Hepatocyte (in vitro differentiated cells): ENCODE measurements at places on chromosomes 1 and 21.

- no peaks in the 10 kb centered on the region for H3K27me3 ChIP-seq
- peaks cover 22% of the 10 kb centered on the region for H3K4me1 ChIP-seq
- H3K27ac ChIP-seq: peak overlapping the region; percentile 92
- no peak overlapping the region for H3K4me3 ChIP-seq
Measured at GRCh38 chr1:173122958-173123852, 72.5 kb upstream of the TNFSF18 start.

DNA sequence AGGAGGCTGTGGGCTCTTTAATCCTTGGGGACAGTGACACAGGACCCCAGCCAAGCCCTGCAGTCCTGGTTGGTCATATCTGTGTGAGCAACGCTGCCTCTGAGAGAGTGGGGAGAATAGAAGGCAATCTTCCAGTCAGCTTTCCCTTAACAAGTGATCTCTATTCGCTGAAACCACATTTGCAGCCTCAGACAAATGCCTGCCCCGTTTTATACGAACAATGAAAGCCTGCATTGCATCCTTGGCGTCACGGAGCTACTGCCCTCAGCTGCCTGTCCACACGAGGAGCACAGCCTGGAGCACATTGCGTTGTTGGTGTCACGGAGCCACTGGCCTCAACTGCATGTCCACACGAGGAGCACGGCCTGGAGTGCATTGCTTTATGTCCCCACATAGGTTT is 150.2 kb upstream of the ARHGEF16 start:
- no peaks in the 10 kb centered on the region for H3K4me1 ChIP-seq
- H3K4me3 ChIP-seq: no peak overlapping the region
- DNase-seq: no peak

- H3K27ac ChIP-seq: no peak overlapping the region
- H3K36me3 ChIP-seq: no peaks in the 10 kb centered on the region
- DNase-seq: no peak
- H3K27me3 ChIP-seq: no peaks in the 10 kb centered on the region
Measured at GRCh38 chr21:29449306-29449950, 150.7 kb downstream of the BACH1 start.

- H3K27ac ChIP-seq: peak overlapping the region; percentile 83
- no peaks in the 10 kb centered on the region for H3K36me3 ChIP-seq
- peak; percentile 48 for DNase-seq
Measured at GRCh38 chr1:236502579-236502971, 21.2 kb upstream of the LGALS8 start.

DNA sequence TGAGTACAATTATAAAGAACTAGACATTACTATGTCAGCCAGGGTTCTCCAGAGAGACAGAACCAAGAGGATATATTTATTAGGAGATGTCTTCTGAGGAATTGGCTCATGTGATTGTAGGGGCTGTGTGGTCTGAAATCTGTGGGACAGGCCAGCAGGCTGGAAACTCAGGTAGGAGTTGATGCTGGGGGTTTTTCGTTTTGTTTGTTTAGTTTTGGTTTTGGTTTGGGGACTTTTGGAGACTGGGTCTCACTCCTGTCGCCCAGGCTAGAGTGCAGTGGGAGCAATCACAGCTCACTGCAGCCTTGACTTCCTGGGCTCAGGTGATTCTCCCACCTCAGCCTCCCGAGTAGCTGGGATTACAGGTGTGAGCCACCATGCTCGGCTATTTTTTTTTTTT is 132.9 kb upstream of the ERRFI1 start:
- no peak overlapping the region for H3K27ac ChIP-seq
- H3K27me3 ChIP-seq: no peaks in the 10 kb centered on the region
- no peaks in the 10 kb centered on the region for H3K36me3 ChIP-seq
- peaks cover 4% of the 10 kb centered on the region for H3K4me1 ChIP-seq
- no peak for DNase-seq
- H3K4me3 ChIP-seq: no peak overlapping the region

- H3K27ac ChIP-seq: peak overlapping the region; percentile 92
- no peak for DNase-seq
- H3K4me3 ChIP-seq: no peak overlapping the region
- H3K36me3 ChIP-seq: no peaks in the 10 kb centered on the region
Measured at GRCh38 chr1:159941591-159942560, 3.5 kb downstream of the IGSF9 start.

- no peak for DNase-seq
- H3K4me1 ChIP-seq: no peaks in the 10 kb centered on the region
- no peaks in the 10 kb centered on the region for H3K27me3 ChIP-seq
Measured at GRCh38 chr1:175449306-175449705, 256.7 kb upstream of the KIAA0040 start.

GRCh38 chr1:179598631-179599030 is 7.0 kb downstream of the TDRD5 start:
- no peaks in the 10 kb centered on the region for H3K36me3 ChIP-seq
- DNase-seq: no peak
- no peaks in the 10 kb centered on the region for H3K4me1 ChIP-seq
- no peak overlapping the region for H3K4me3 ChIP-seq

GRCh38 chr1:32246888-32247273 is at the start of gene FAM167B:
TSS of gene FAM167B (plus strand) at chr1:32247222. CDS start at chr1:32247422, 200 bp downstream.
- no peak for DNase-seq
- peaks cover 5% of the 10 kb centered on the region for H3K4me1 ChIP-seq
- no peaks in the 10 kb centered on the region for H3K36me3 ChIP-seq
- H3K27me3 ChIP-seq: no peaks in the 10 kb centered on the region
- no peak within 1 kb of the TSS for H3K27ac ChIP-seq

DNA sequence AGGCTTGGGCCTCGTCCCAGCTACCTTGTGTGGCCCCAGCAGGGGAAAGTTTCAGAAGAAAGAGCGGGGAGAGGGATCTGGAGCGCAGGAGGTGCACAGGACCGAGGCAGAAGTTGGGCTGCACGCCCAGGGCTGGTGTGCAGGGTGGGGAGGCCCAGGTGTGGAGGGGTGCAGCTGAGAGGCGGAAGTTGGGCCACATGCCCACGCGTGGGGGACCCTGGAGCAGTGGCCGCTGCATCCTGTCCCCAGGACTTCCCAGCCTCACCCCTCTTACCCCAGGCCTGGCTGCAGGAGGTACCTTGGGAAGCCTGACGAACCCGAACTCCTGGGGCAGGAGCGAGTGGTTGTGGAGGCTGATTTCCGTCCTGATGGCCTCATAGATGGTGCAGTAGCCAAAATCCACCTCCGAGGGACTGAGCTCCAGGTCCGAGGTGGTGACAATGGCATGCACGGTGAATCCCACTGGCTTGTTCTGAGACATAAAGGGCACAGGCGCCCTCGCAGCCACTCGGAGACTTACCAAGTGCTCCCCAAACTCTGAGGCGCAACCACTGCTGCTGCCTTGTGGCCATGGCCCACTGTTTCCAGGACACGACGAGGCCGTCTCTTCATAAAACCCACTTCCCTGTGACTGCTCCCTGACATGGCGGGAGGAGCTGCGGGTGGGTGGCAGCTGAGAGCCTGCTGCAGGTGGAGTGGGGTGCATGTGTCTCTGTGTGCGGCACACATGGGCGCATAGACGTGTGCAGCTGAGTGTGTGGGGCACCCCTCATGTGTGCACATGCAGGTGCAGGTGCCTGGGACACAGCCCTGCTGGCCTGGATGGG is 20.4 kb upstream of the TMEM52 start:
- DNase-seq: peak; percentile 2
- H3K4me1 ChIP-seq: no peaks in the 10 kb centered on the region
- no peaks in the 10 kb centered on the region for H3K36me3 ChIP-seq
- no peaks in the 10 kb centered on the region for H3K27me3 ChIP-seq

DNA sequence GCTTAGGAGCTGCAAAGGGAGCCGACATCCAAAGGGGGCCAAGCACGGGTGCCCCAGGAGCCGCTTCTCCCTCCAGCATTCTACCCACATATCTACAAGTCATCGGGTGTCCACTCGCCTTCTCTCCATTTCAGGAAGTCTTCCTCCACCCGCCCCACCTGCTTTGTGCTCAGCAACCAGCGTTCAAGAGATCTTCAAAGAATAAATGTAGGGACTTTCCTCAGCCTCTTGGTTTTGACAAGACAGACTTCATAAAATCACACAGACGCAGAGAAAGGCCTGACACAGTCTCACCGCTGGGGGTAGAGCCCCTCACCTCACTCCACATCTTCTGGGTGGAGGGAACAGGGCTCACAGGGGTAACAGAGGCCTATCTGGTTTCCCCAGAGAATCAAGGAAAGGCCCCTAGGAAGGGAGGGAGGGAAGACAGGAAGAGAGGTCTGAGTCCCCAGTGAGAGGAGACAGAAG is 49.5 kb downstream of the SSBP3 start:
- no peak for DNase-seq
- H3K27ac ChIP-seq: peak overlapping the region; percentile 77
- H3K36me3 ChIP-seq: no peaks in the 10 kb centered on the region
- H3K4me1 ChIP-seq: peaks cover 42% of the 10 kb centered on the region

DNA sequence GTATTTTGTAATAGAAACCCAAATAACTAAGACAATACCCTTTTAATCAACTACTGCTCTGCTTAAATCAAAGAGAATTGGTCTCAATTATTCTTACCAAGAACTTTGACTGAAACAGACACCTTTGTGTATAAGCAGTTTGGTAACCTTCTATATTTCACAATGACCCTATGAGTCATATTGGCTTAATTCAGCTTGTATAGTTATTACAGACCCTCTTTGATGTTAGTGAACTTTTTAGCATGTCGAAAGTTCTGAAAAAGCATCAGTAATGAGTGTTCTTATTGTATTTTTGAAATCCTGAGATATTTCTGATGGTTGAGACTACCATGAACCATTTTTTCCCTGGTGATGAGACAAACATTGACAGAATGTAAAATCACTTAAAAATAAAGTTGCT is 43.3 kb upstream of the RABGAP1L start:
- H3K27me3 ChIP-seq: no peaks in the 10 kb centered on the region
- H3K36me3 ChIP-seq: no peaks in the 10 kb centered on the region
- no peak overlapping the region for H3K4me3 ChIP-seq
- no peak for DNase-seq
- no peak overlapping the region for H3K27ac ChIP-seq

GRCh38 chr1:99818063-99818699 is 32.0 kb upstream of the AGL start:
- H3K36me3 ChIP-seq: no peaks in the 10 kb centered on the region
- DNase-seq: no peak
- no peaks in the 10 kb centered on the region for H3K27me3 ChIP-seq
- no peak overlapping the region for H3K27ac ChIP-seq

DNA sequence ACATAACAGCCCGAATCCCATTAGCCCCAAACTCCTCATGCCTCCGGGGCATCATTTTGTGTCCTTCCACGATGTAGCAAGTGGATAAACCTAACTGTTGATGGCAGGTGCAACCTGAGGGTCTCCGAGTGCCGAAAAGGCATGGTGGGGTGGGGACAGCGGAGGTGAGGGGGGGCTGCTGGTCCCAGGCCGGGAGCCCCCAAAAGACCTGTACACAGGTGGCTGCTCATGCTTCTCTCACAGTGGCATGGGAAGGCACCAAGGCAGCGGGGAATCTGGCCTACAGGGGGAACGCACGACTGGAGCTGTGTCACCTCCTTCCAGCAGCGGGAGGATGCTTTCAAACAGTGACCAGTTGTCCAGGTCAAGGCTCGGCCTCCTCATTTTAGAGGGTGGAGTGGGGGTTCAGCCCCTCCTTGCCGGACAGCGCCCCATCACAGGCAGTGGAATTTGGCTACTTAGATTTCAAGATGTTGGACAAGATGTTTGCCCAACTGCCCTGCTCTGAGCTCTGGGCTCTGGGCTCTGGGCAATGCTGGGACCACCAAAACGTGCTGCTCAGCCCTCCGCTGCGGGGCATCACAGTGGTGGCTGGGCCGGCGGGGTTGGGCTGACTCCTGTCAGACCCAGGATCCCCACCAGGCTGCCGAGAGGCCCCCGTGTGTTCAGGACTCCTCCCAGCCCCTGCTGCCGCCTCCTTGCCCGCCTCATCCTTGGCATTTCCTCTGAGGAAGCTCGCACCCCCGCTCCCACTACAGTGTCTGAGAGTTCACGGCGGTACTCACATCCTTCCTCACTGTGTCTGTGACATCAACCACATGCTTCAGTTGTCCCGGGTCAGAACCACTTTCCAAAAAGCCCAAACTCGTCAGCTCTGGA is 7.6 kb downstream of the DNMT3L start:
- no peaks in the 10 kb centered on the region for H3K27me3 ChIP-seq
- DNase-seq: peak; percentile 3
- no peaks in the 10 kb centered on the region for H3K36me3 ChIP-seq
- no peaks in the 10 kb centered on the region for H3K4me1 ChIP-seq
- no peak overlapping the region for H3K4me3 ChIP-seq

DNA sequence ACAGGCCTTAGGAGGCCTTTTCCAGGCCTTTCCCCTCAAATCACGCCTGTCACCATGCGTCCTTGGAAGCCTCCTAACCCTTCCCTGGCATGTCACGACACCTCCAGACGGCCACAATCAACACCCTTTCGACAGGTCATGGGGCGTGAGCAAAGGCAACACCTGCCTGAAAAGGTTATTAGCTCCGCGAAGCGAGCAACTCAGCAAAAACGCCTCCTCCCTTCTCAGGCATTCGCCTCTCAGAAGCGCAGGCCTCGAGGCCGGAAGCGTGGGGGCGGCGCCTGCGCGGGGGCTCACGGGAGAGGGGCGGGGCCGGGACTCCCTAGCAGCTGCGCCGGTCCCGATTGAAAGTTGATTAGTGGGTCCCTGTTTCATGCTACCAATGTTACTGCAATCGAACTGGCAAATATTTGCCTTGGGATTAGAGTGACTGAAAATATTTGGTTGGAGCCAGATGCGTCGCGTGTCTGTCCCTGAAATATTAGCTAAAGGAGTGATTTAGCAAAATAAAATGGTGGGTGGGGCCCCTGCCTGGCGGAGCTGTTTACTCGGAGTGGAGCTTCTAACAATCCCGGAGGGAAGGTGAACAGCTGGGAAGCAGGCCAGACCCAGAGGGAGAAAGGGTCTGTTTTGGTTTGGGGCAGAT is 44.9 kb downstream of the GFI1 start:
- peak overlapping the region; percentile 62 for H3K27ac ChIP-seq
- peak overlapping the region; percentile 14 for H3K4me3 ChIP-seq
- peak; percentile 79 for DNase-seq
- H3K36me3 ChIP-seq: no peaks in the 10 kb centered on the region

- DNase-seq: no peak
- no peaks in the 10 kb centered on the region for H3K27me3 ChIP-seq
- no peaks in the 10 kb centered on the region for H3K4me1 ChIP-seq
- H3K36me3 ChIP-seq: no peaks in the 10 kb centered on the region
- H3K27ac ChIP-seq: no peak overlapping the region
Measured at GRCh38 chr1:239437822-239438221, 51.5 kb downstream of the CHRM3 start.

- no peak overlapping the region for H3K4me3 ChIP-seq
- H3K36me3 ChIP-seq: no peaks in the 10 kb centered on the region
- H3K27ac ChIP-seq: no peak overlapping the region
- H3K4me1 ChIP-seq: peaks cover 9% of the 10 kb centered on the region
Measured at GRCh38 chr1:220791285-220791684, 4.6 kb downstream of the MTARC1 start.

DNA sequence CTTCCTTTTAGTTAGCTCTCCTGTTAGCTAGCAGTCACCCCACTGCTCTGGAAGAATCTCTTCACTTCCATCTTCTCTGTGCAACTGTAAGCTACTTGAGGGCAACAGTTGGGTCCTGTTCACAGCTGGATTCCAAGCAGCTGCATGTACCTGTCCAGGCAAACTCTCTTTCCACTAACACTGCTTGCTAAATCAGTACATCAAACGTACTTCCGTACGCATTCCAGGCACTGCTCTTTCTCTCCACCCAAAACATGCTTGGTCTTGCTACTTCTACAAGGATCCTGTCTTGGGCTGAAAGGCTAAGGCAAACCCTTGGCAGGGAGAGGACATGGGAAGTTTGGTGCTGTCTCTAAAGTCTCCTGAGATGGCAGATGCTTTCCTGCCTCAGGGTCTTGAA is 139.2 kb upstream of the CACNA1E start:
- H3K36me3 ChIP-seq: no peaks in the 10 kb centered on the region
- no peaks in the 10 kb centered on the region for H3K4me1 ChIP-seq
- H3K27me3 ChIP-seq: peaks cover 5% of the 10 kb centered on the region
- DNase-seq: no peak
- H3K4me3 ChIP-seq: no peak overlapping the region
